NCI-H187 treated with DMSO at 0.1 percent for 48 hours (cell line): ENCODE measurements at places on chromosomes 12 and 14.

GRCh38 chr14:63650256-63650952 lies 8.7 kb upstream of the WDR89 start:
- DNase-seq, result no peak

DNA sequence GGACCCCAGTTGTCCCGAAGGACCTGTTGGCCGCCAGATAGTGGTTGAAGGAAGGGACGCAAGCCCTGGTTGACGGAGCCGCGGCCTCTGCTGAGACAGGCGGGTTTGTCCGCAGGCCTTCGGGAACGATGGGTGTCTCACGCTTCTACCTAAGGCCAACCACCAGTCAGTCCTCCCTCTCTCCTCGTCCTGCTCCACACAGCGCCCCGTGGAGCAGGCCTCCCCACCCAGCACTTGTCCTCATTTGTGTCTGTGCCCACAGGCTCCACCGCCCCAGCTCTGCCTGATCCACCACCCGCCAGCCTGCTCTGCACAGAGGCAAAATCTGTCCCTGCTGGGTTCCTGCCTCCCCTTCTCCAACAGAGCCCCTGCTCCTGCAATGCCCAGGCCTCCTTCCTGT lies 41.0 kb downstream of the RIMBP2 start:
- no peak for DNase-seq

DNA sequence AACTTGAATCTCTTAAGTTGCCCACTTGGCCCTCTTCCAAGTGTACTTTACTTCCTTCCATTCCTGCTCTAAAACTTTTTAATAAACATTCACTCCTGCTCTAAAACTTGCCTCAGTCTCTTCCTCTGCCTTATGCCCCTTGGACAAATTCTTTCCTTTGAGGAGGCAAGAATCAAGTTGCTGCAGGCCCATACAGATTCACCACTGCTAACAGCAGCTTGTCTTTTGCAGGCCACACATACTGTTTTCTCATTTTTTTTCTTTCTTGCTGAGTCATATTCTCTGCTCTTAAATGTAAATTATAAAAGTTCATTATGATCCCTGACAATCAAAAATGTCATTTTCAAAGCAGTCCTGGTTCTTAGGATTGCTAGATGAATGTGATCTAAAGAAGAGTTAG lies 1820.8 kb upstream of the FLRT2 start:
- DNase-seq, result no peak

DNA sequence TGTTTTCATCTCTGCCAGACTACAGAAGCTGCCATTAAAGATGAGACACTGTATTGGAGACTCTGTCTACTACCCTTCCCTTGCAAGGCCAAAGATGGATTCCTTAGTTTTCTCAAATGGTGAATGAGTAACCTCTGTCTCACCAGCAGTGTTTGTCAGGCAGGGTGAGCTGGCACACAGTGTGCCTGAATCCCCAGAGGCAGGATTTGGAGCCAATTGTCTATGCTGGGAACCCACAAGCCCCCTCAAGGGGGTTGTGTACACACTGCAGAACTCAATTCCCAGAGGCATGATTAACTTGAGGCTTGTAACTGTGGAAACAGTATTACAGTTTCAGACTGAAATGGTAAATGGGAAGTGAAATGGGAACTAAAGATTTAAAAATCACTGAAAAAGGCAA lies 136.8 kb upstream of the PTPRB start:
- DNase-seq, result no peak
